Astrocyte (in vitro differentiated cells and primary cell): ENCODE measurements at places on chromosomes 6 and 20.

- peaks cover 3% of the 10 kb centered on the region for H3K27me3 ChIP-seq
- no peaks in the 10 kb centered on the region for H3K4me1 ChIP-seq
- no peak overlapping the region for H3K4me3 ChIP-seq
- no peak overlapping the region for H3K27ac ChIP-seq
- no peak for DNase-seq
Observed at GRCh38 chr6:31321820-31322219, 35.2 kb downstream of the HLA-B start.

- no peak overlapping the region for H3K27ac ChIP-seq
- no peaks in the 10 kb centered on the region for H3K27me3 ChIP-seq
- no peak overlapping the region for H3K4me3 ChIP-seq
- H3K4me1 ChIP-seq = no peaks in the 10 kb centered on the region
Observed at GRCh38 chr6:20936949-20937348, 402.7 kb downstream of the CDKAL1 start.

DNA sequence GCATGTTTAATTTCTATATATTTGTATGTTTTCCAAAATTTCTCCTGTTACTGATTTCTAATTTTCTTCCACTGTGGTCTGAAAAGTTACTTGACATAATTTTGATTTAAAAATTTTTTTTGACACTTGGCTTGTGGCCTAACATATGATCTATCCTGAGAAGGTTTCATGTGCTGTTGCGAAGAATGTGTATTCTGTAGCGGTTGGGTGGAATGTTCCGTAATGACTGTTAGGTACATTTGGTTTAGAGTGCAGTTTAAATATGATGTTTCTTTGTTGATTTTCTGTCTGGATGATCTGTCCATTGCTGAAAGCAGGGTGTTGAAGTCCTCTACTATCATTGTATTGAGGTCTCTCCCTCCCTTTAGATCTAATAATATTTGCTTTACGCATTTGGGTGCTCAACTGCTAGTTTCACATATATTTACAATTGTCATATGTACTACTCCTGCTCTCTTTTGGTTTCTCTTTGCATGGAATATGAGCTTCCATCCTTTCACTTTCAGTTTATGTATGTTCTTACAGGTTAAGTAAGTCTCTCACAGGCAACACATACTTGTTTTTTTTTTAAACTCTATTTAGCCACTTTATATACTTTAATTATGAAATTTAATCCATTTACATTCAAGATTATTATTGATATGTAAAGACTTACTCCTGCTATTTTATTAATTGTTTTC lies 19.5 kb upstream of the EDN1 start:
- H3K4me3 ChIP-seq = no peak overlapping the region
- peaks cover 11% of the 10 kb centered on the region for H3K4me1 ChIP-seq
- H3K27ac ChIP-seq = no peak overlapping the region
- DNase-seq = no peak

DNA sequence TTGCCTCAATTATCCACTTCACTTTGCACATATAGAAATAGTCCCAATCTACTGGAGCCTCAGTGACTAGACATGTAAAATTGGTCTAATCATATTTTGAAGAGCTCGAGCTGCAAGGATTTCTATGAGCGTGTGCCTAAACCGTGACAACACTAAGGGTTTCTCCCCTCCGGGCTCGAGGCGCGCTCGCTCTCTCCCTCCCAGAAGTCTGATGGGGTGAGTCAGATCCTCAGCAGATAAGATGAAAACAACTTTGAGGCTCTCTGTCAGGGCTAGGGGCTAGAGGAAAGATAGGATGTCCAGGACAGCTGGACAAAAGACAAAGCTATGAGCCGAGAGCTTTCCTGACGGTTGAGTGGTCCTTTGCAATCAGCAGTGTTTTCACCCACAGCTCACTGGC lies 16.8 kb downstream of the GNAS-AS1 start:
- peaks cover 5% of the 10 kb centered on the region for H3K4me1 ChIP-seq
- H3K27ac ChIP-seq = no peak overlapping the region
- H3K4me3 ChIP-seq = no peak overlapping the region
- no peak for DNase-seq

- peaks cover 2% of the 10 kb centered on the region for H3K4me1 ChIP-seq
- H3K27me3 ChIP-seq = no peaks in the 10 kb centered on the region
- no peaks in the 10 kb centered on the region for H3K36me3 ChIP-seq
- no peak for DNase-seq
- no peak overlapping the region for H3K27ac ChIP-seq
Observed at GRCh38 chr6:2215342-2215741, 30.1 kb downstream of the GMDS start.

DNA sequence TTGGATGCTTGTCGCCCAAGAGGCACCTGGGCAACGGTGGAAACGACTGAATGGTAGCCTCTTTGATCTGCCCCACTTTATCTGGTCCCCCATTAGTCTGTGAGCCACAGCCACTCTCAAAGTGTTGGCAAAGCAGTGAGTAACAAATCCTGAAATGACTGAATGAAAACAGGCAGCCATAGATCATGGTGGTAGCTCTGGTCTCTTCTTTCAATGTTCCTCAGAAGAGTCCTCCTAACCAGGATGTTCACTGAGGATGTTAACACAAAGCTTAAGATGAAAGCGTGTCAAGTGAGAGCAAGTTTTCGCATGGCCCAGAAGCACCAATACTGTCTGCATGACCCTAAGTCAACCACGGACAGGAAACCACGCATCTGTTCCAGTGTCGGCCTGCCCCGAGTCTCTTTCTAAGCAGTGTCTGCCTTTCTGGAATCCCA lies 107.3 kb downstream of the IRF4 start:
- no peak overlapping the region for H3K27ac ChIP-seq
- H3K36me3 ChIP-seq = peaks cover 11% of the 10 kb centered on the region
- DNase-seq = peak; percentile 10
- no peak overlapping the region for H3K4me3 ChIP-seq

DNA sequence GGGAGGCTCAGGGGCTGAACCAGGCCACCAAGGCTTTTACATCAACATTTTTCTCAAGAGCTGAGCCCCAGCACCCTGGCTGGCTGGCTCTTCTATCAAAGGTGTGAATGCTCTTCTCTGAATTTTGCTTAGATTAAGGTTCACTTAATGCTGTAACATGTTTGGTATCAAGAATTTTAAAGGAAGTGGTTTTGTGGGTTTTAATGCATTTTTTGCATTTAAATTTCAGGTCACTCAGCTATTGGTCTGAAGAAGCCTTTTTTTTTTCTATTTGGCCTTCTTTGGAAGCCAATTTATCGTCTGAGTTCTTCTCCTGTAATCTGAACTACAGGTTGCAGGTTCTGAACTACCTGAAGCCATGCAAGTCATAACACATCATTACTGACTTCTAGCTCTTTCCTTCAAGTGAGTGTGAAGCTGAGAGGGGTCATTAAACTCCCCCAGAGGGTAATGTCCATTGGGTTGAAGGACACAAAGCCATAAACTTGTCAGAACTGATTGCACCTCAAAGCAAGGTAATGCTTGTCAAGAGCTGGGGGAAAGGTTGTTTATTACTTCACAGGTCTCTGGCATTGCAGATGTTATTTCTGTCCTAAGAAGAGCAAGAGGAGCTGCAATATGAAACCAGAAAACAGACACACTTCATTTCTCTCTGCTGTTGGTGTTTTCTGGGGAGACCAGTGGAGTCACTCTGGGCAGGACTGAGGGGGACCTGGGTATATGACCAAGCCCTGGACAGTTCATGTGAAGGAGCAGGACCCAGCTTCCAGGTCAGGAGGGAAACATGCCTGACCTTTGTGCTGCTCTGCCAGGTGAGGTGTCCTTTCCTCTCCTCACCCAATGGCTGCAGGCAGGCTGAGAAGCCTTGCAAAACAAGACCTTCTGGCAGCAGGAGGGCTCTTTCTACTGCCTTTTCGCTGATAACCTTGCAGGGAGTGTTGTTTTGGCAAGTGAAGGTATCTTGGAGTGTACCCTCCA lies 26.1 kb upstream of the NEDD9 start:
- no peaks in the 10 kb centered on the region for H3K27me3 ChIP-seq
- H3K36me3 ChIP-seq = no peaks in the 10 kb centered on the region
- H3K4me1 ChIP-seq = peaks cover 22% of the 10 kb centered on the region
- no peak overlapping the region for H3K4me3 ChIP-seq
- no peak overlapping the region for H3K27ac ChIP-seq

DNA sequence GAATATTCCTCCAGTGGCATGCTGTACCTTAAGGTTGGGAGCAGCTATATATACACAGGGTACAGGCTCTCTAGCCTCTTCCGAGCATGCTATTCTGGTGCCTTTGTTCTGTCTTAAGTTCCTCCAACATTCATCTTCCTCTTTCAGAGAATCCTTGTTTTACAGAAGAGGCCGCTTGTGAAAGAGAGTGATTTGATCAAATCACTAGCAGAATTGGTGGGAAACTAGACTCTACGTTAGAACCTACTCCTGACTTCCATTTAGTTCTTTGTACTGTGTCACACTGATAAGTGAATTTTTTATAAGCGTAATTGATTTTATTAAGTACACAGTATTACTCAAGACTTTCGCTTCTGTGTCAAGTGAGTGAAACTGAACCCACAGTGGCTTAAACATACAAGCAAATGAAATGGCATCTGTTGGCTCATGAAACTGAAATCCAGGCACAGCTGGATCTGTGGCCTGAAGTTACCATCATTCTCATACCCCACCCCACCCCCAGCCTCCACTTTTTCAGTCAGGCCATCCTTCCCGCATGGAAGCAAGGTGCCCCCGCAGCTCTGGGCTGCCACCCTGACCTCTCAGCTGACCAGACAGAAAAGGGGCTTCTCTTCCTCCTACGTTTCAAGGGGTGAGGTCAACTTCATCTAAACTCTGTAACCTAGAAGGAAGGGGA lies 102.3 kb downstream of the RPP40 start:
- H3K4me3 ChIP-seq = no peak overlapping the region
- H3K27ac ChIP-seq = no peak overlapping the region
- DNase-seq = no peak
- no peaks in the 10 kb centered on the region for H3K36me3 ChIP-seq
- no peaks in the 10 kb centered on the region for H3K27me3 ChIP-seq

- H3K36me3 ChIP-seq = no peaks in the 10 kb centered on the region
- H3K4me1 ChIP-seq = peaks cover 8% of the 10 kb centered on the region
- H3K27ac ChIP-seq = no peak overlapping the region
- H3K4me3 ChIP-seq = no peak overlapping the region
- no peak for DNase-seq
Observed at GRCh38 chr6:137801352-137802114, 65.5 kb upstream of the TNFAIP3 start.

DNA sequence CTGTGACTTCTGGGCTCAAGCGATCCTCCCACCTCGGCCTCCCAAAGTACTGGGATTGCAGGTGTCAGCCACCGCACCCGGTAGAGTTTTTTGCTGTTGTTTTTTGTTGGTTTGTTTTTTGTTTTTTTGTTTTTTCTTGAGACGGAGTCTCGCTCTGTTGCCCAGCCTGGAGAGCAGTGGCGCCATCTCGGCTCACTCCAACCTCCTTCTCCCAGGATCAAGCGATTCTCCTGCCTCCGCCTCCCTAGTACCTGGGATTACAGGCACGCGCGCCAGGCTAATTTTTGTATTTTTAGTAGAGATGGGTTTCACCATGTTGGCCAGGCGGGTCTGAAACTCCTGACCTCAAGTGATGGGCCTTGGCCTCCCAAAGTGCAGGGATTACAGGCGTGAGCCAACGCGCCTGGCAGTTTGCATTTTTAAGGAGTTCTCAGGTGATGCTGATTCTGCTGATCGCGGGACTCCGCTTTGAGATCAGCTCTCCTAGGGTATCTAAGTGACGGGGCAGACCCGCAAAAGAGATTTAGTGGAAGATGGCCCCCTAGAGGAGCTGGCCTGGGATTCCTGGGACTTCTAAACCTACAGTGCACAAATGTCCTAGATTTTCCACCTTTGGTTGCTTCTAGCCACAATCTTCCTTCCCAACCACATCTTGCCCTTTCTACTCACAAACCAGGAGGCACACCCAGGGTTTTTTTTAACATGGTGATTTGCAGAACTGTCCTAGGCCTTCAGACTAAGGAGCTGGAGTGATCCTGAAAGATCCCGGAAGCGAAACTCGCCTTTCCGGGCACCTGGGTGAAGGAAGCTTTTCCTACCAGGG lies 45.2 kb downstream of the DPPA5 start:
- no peak for DNase-seq
- H3K4me1 ChIP-seq = peaks cover 7% of the 10 kb centered on the region
- H3K4me3 ChIP-seq = peak overlapping the region; percentile 80
- H3K27ac ChIP-seq = peak overlapping the region; percentile 70

- peaks cover 17% of the 10 kb centered on the region for H3K4me1 ChIP-seq
- no peaks in the 10 kb centered on the region for H3K27me3 ChIP-seq
- DNase-seq = peak; percentile 47
- no peak overlapping the region for H3K4me3 ChIP-seq
- H3K27ac ChIP-seq = peak overlapping the region; percentile 4
Observed at GRCh38 chr6:116145803-116146675, 20.1 kb upstream of the COL10A1 start.

GRCh38 chr20:8487696-8488095 lies 355.6 kb downstream of the PLCB1 start:
- no peaks in the 10 kb centered on the region for H3K4me1 ChIP-seq
- H3K27me3 ChIP-seq = no peaks in the 10 kb centered on the region
- H3K4me3 ChIP-seq = no peak overlapping the region

GRCh38 chr6:46410334-46410953 lies 80.8 kb downstream of the RCAN2 start:
- no peaks in the 10 kb centered on the region for H3K36me3 ChIP-seq
- no peak overlapping the region for H3K4me3 ChIP-seq
- H3K4me1 ChIP-seq = no peaks in the 10 kb centered on the region
- peak; percentile 35 for DNase-seq
- H3K27me3 ChIP-seq = no peaks in the 10 kb centered on the region
- no peak overlapping the region for H3K27ac ChIP-seq

DNA sequence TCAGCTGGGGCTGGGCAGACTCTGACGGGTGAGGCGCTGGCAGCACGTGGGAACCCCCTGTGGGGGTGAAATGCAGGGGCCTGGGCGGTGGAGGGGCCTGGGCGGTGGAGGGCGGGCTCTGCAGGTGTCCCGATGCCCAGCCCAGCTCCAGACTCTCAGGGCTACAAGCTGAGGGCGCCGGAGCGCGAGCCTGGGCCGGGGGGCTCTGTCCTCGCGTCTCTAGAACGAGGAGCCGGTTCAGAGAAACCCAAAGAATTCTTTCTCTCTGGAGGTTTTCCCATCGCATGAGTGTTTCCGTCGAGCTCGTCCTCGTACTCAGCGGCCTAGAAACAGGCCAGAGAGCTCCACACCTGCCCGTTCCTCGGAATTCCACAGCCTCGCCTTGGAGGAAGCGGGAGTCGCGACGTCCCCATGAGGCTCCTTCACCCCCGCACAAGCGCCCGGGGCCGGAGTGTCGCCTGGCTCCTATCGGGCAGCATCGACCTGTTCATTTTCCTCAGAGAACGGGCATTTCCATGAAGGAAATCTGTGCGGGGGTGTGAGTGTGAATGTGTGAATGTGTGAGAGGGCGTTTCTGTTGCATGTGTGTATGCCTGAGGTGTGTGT lies 76.9 kb downstream of the SMOC2 start:
- no peaks in the 10 kb centered on the region for H3K27me3 ChIP-seq
- DNase-seq = no peak
- H3K36me3 ChIP-seq = no peaks in the 10 kb centered on the region
- H3K4me1 ChIP-seq = no peaks in the 10 kb centered on the region
- no peak overlapping the region for H3K27ac ChIP-seq

DNA sequence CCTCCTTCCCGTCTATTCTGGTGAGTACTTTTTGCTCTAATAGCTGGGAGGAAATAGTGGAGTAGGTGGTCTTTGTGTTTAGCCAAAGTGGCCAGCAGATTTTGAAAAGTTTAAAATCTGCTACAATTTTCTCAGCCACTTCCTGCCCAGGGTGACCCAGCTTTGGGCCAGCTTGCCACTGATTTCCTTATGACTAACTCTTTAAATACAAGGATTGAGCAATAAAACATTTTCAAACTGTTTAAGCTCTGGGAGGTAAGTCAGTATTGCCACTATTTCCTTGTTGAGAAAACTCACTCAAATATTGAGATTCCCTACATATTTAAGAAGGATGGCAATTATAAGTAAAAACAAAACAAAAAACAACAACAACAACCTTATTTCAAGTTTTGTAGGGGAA lies 54.5 kb downstream of the TRMT11 start:
- no peak overlapping the region for H3K4me3 ChIP-seq
- peak; percentile 76 for DNase-seq
- H3K27me3 ChIP-seq = no peaks in the 10 kb centered on the region
- peaks cover 27% of the 10 kb centered on the region for H3K4me1 ChIP-seq
